ENCODE measurements at places on chromosomes 3 and 15.

- no peak for DNase-seq
Measured at GRCh38 chr3:129684270-129684669, 77.8 kb upstream of the PLXND1 start.

- DNase-seq, result no peak
Measured at GRCh38 chr15:73319460-73320245, 49.1 kb downstream of the HCN4 start.

- no peak for DNase-seq
Measured at GRCh38 chr15:28101983-28102441, 2.9 kb upstream of the OCA2 start.

GRCh38 chr3:43753741-43754715, 63.3 kb downstream of the ABHD5 start:
- no peak for DNase-seq

- no peak for DNase-seq
Measured at GRCh38 chr15:49082960-49083359, 36.7 kb upstream of the SECISBP2L start.

DNA sequence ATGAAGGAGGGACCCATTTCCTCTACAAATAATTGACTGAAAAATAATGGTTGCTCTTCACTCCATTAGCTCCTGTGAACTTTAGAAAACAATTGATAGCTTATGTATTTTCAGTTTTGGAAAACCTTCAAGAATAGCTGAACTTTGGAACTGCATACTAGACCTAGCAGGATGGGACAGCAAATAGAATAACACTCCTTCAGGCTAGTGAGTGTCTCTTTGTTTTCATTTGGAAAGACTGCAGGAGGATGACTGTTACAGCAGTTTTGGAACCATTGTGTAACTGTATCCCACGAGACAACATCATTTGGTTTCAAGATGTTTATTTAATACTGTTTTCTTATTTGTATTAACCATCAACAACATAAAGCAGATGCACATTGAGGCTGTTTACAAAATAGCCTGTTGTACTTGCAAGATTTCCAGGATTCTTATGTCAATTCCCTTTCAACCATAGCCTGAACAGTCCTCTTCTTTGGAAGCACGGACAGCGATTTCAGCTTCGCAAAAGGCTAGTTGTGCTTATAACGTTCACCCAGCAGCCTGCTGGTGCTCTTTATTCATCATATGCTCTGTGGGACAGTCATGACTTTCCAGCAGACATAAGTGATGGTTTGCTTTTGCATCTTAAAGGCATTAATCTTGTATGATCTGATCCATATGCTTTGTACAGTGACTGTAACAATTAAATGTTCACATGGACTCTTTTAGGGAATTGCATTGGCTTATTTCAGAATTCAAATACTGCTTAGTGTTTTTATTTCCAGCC, 335.5 kb downstream of the IL5RA start:
- no peak for DNase-seq

GRCh38 chr15:45993508-45993907, 358.7 kb downstream of the SQOR start:
- DNase-seq, result no peak

GRCh38 chr3:81643721-81644120, 117.7 kb downstream of the GBE1 start:
- no peak for DNase-seq

DNA sequence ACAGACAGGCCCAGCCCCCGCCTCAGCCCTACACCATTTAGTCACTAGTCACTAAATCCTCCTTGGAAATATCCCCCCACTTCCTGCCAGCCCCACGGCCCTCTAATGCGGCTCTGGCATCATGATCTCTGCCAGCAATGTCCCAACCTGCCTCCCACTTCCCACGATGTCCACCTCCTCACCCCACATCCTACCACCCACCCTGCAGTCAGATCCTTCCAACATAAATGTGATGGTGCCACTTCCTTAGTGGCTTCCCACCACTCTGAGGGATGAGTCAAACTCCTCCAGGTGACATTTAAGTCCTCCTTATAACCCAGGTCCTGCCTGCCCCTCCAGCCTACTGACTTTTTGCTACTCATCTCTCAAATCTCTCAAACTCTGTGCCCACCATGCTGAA, 167.5 kb downstream of the SHQ1 start:
- DNase-seq, result no peak

DNA sequence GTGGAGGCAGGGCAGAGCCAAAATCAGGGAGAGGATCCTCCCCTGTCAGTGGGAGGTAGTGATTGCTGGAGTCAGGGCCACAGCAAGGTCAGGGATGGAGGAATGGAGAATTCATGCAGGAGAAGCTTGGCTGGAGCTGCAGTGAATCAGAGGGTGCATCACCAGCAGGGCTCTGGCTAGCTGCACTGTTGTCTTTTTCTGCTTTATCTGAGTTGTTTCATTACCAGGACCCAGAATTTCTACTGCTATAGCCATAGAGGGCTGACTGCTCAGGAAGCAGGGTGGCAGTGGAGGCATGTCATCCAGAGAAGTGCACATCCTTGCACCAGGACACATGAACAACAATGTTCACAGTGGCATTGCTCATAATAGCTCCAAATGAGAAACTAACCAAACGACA, 113.5 kb upstream of the GALNT15 start:
- no peak for DNase-seq

DNA sequence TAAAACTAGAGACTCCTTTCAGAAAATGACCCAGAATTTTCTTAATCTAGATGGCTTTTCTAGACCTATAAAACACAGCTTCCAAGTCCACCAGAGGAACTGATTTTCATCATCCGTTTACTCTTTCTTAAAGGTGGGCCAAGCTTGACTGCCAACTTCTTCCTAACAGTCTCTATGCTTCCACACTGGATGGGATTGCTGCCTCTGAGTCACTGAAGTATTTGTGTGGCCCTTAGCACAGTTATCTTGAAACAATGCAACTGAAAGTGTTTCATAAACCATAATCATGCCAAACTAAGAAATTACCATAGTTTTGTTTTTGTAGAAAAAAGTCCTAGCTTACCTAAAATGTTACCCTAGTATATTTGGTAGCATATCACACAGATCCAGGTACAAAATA, 985.7 kb downstream of the TUSC7 start:
- no peak for DNase-seq

GRCh38 chr3:66393333-66394005, 107.4 kb downstream of the LRIG1 start:
- no peak for DNase-seq

DNA sequence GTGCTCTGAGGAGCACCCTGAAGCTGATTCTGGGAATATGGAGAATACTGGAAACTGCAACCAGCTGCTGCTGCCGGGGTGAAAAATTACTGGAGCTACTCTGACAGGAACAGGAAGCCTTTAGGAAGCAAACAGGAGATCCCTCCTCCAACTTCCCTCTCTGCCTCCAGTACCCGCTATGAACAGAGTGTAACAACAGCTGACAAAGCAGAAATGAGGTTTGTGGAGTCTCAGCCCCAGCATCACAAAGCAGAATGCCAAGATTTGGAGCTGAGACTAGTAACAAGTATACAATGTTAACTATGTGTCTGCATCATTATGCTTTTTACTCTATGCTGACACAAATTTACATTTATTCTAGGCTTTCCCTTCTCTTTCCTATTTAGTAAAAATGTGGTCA, 22.7 kb upstream of the PIAS1 start:
- no peak for DNase-seq

- no peak for DNase-seq
Measured at GRCh38 chr3:171258316-171258715, 201.9 kb downstream of the TNIK start.

GRCh38 chr3:131303848-131304247, 77.7 kb upstream of the NUDT16 start:
- DNase-seq, result no peak

DNA sequence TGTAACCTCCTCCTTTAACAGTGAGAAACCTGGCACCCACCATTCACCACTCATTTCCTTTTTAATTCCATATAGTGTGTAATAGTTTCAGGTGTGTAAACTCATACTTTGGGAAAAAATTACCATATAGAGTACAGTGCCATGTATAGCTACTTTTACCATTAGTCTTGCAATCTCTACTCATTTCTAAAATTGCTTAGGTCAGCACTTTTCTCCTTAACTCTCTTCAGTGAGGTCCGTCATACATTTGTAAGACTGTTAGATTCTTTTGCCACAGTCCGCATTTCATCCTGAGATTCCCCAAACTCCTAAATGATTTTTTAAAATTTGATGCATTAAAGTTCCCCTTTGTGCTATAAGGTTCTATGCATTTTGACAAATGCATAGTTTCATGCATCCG, 238.3 kb upstream of the ATP10A start:
- no peak for DNase-seq

DNA sequence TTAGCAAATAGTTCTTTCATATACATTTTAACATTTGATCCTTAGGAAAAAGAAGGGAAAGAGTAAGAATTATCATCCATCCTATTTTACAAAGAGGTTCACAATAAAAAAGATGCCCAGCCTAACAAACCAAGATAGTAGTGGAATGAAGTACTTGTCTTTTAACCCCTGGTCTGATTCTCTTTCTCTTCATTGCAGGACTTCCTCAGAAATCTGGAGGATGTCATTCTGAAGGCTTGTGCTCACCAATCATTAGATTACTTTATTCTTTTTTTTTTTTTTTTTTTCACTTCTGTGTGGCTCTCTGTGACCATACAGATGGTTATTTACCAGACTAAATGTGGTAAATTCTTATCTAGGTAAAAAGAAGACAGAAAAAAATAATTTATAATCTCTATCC, 7.0 kb downstream of the HDGFL3 start:
- DNase-seq, result no peak

DNA sequence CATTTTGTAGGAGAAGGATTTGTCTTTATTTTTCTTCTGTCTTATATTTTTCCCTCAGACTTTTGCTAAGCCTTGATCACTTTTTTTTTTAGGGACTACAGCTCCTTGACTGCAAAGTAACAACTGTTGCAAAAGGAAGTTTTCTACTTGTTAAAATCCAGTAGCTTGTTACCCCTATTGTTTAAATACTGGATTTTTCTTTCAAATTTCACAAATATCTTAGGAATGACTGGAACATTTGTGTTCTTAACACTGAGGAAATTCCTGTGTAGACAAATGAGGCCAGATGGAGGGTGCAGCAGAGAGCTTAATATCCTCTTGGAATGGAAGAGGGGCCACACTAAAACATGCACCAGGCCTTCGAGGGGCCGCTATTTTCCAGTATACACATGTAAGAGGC, 3.2 kb upstream of the PGPEP1L start:
- no peak for DNase-seq

DNA sequence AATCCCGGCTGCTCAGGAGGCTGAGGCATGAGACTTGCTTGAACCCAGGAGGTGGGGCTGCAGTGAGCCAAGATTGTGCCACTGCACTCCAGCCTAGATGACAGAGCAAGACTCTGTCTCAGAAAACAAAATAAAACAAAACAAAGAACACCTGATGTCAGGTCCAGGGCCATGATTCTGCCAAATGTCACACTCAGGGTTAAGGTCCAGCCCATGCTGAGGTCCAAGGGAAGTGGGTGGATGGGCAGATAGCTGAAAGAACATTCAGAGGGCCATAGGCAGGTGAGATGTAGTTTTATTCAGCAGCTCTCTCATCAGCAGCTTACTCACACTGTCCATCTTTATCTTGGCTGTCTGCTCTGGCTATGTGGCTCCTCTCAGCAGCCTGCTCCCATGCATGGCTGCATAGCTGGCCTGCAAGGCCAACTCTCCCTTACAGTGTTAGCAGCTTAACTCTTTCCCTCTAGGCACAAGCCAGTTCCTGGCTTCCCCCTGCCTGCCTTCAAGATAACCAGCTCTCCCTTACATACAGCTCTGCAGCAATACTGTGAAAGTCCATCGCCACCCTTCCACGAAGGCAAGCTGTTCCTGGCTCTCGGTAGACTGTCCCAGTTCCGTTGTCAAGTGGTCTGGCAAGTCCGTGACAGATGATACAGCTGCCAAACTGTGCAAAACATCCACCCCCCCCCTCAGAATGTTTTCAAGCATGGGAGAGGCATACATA, 62.4 kb upstream of the SIAH2 start:
- DNase-seq, result no peak

DNA sequence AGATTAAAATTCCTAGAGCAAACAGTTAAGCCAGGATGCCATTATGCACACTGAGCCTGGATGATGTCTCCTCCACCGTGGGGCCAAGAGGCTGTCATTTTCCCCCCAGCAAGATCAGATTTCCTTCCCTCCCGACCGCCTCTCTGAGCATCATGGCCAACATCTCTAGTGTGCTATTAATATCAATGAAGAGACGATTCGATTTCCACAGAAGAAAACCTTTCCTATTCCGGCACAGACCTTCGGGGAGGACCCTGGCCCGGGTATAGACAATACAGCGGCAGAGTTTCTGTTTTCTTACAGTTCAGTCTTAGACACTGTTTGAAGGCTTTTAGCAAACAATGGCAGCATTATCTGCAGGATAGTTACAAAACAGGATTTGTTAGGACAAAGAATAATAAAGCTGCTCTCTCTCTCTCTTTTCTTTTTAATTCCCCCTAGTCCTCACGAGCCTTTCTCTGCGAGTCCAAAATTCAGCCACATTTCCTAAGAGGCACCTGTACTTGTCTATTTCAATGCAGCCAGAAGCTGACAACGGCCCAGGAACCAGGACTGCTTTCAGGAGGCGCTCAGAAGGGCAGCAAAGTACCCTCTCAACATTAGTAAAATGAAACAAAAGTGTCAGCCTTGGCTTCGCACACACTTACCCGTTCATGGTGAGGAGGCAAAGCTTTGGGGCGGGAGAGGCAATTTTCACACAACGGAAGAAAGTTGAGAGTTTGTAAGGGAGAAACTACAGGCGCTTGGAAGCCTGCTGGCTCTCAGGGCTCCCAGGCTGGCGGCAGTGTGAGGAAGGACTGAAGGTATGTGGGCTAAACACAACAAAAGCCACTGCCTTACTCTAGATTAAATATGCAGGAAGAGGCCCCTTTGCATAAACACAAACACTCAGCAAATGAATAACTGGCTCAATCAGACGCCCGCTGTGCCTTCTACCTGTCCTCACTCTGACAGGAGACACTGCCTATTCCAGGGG, 278.0 kb downstream of the FOXP1 start:
- DNase-seq, result no peak

DNA sequence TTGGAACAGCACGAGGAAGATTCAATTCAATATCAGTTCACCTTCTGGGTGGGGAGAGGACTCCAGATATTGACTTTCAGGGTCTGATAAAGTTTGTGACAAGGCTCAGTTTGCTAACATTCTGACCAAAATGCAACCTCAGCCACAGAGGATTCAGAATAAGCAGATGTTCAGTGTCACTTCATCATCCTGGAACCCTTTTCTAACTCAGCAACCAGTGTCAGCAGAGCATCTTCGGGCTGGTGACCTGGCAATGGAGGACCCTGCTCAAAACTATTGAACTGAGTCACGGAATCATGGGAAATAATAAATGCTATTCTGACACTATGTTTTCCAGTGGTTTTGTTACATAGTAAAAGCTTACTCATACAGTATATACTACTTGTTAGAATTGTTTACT, 433.4 kb upstream of the CFAP20DC start:
- DNase-seq, result no peak

DNA sequence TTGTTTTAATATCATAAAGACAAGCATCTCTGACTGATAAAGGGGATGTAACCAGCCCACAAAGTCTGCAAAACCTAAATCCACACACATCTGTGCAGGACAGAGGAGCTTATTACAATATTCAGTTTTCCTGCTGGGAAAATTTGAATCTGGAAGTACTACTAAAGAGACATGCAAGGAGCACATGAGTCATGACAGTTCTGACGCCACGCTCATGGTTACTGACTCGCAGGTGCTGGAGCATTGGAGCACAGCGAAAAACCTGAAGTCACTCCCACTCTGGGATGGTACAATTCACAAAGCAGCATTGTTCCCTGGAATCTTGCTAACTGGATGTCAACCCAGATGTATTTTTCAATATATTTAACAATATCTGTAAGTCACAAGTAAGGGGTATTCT, 7.6 kb upstream of the ISL2 start:
- no peak for DNase-seq
